ENCODE measurements at places on chromosomes 1 and 21.

DNA sequence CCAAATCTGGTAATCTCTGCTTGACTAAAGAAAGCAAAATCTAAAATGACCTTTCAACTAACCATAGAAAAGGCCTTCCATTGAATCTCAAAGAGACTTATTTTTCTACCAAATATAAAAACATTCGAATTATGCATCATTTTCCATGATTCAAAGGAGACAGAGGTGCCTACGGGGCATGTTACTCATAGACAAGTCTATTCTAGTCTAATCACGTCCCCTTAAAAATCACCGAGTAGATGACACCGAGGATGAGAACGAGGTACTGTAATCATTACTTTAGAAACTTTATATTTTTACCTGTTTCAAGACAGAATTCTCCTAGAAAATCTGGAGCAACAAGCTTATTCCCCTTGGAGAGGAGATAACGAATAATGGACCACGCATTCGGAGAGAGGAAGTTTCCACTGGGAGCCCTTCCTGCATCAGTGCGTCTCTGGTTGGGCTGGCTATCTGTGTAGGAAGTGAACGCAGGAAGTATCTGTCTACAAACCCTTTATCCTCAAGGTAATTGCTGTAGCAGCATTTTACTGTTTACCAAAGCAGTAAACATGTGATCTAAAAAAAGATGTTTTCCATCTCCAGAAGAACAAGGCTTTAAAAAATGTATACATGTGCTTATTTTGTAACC lies 9.5 kb downstream of the ERG start:
- no peak for DNase-seq

DNA sequence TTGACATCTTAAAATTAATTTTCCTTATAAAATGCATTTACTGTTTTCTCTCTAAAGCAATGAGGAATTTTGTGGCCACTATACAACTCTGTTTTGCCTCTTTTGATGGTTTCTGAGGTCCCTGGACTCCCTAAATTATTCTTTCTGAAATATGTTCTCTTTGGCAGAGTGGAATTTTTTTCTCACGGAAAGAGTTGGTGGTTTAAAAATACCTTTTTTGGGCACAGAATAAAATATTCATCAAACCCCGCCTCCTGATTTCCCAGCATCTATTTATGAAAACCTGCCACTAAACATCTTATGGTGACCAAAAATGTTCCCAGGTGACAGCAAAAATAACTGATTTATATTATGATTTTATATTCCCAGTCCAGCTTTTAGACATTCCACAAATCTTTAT lies 165.3 kb upstream of the SYT6 start:
- DNase-seq = no peak

GRCh38 chr1:245168086-245168485 lies 13.3 kb downstream of the KIF26B start:
- DNase-seq = no peak

- DNase-seq = no peak
These were observed 25.7 kb upstream of the SLC19A2 start for GRCh38 chr1:169511316-169512005.

DNA sequence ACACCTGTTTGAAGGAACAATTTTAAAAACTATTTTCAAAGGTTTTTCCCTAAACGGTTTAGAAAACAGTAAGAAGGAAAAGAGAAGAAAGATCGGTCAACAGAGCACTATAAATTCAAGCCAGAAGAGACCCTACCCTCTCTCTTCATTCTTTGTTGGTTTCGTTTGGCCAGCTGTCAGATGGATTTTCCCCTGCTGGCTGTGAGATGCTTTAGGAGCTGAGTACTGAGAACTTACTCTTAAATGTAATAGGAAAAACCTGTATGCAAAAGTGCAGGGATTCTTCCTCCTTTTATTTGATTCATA lies 1.3 kb upstream of the TXNIP start:
- no peak for DNase-seq

GRCh38 chr1:50667710-50668356 lies 244.6 kb upstream of the DMRTA2 start:
- no peak for DNase-seq

- DNase-seq = no peak
These were observed 19.4 kb upstream of the TMEM222 start for GRCh38 chr1:27302612-27303011.

- DNase-seq = no peak
These were observed 69.3 kb upstream of the BCAR3 start for GRCh38 chr1:93750955-93751354.

- no peak for DNase-seq
These were observed 25.9 kb downstream of the GREM2 start for GRCh38 chr1:240586006-240586405.

DNA sequence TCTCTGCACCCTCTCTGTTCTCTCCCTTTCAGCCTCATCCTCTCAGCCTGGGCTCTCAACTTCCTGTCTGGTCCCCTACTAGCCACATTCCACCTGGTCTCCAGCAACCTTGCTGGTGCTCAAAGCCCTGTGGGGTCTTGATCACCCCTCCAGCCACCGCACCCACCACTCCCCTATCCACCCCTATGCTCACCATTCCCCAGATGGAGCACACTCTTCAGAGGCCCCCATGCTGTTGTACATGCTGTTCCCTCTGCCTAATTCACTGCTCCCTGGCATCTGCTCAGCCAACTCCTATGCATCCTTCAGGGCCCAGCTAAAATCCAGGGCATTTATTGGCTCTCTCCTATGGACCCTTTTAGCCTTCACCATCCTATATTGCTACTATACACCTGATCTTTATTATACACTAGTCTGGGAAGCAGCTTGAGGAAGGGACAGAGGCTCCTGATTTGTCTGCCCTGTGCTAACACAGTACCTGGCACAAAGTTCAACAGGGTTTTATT lies 81.0 kb downstream of the GLIS1 start:
- DNase-seq = no peak

- peak; percentile 92 for DNase-seq
These were observed 774 bp upstream of the DYRK1A start for GRCh38 chr21:37365517-37366481.

- DNase-seq = no peak
These were observed 23.6 kb upstream of the TMEM51 start for GRCh38 chr1:15129944-15130343.

DNA sequence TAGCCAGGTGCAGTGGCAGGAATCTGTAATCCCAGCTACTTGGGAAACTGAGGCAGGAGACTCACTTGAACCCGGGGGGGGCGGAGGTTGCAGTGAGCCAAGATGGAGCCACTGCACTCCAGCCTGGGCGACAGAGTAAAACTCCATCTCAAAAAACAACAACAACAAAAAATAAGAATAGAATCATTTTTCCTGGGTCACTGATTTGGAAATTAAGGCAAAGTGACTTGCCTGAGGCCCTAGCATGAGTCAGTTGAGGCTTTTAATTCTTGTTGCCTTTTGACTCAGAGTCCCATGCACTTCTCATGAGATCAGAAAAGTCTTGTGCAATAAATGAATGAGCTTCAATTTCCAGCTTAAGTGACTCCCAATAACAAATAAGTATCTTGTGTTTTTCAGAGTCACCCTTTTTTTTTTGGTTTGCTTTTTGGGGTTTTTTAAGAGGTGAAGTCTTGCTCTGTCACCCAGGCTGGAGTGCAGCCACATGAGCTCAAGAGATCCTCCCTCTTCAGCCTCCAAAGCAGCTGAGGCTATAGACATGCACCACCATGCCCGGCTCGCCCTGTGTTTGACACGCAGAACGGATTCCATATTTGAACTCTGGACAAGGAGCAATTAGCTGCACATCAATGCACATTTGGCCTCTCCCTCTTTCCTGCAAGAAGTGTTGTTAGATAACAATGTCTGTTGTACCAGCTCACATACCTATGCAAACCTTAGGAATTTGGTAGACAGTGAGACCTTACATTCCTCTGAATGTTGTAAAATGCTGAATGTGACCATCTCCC lies 3.4 kb upstream of the PLEKHM2 start:
- DNase-seq = no peak

DNA sequence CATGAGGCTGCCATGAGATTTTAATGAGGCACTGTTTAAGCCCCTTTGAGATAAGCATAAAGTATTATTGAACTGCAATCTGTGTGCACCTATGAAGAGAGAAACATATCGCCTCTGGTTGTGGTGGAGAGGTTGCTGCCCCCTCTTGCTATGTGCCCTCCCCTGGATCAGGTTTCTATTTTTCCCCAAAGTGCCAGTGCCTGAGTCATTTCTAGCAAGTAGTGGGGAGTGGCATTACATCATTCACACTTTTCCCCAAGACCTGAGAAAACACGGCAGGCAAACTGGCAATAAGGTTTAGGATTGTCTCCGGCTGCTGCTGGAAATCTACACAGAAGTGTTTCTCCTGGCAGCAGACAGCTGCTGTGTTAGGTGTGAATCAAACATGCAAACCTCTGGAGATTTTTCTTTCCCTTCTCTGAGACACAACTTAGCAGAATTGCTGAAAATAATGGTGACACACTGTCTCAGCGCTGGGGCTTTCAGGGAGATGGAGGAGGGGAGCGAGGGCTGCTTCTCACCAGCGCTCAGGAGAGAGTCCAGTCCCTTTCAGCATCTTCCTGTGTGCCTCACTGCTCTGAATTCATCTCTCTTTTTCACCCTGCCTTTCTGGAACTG lies 13.7 kb upstream of the RGS16 start:
- no peak for DNase-seq

- DNase-seq = no peak
These were observed 56.0 kb upstream of the LAMC2 start for GRCh38 chr1:183129921-183130690.

DNA sequence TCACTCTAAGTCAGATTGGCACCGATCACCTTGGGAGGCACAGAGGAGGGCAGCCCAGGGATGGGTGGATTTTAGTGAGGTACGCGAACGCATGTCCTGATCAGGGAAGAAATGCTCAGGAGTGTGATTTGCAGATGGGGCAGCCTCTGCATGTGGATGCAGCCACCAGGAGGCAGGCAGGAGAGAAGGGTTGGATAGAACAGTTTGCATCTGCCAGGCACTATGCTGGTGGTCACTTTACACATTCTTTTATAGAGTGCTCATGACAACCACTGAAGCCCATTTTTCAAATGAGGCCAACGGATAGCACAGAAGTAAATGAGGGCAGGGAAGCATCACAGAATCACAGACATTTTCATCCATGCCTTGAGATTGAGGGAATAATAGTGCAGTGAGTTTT lies 5.7 kb downstream of the LAMB3 start:
- DNase-seq = no peak

DNA sequence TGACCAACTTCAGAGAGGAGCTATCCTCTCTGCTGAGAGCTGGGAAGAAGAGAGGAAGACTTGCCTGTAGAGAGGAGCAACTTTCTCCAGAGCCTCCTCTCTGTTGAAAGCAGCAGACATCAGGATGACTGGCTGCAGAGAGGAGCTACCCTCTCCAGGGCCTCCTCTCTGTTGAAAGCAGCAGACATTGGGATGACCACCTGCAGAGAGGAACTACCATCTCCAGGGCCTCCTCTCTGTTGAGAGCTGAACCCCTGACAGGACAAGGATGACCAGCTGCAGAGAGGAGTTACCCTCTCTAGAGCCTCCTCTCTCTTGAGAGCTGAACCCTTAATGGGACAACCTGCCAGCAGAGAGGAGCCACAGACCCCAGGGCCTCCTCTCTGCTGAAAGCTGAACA lies 83.0 kb upstream of the GJB5 start:
- DNase-seq = no peak

- DNase-seq = no peak
These were observed 1535.2 kb downstream of the PLA2G4A start for GRCh38 chr1:188363943-188364342.

DNA sequence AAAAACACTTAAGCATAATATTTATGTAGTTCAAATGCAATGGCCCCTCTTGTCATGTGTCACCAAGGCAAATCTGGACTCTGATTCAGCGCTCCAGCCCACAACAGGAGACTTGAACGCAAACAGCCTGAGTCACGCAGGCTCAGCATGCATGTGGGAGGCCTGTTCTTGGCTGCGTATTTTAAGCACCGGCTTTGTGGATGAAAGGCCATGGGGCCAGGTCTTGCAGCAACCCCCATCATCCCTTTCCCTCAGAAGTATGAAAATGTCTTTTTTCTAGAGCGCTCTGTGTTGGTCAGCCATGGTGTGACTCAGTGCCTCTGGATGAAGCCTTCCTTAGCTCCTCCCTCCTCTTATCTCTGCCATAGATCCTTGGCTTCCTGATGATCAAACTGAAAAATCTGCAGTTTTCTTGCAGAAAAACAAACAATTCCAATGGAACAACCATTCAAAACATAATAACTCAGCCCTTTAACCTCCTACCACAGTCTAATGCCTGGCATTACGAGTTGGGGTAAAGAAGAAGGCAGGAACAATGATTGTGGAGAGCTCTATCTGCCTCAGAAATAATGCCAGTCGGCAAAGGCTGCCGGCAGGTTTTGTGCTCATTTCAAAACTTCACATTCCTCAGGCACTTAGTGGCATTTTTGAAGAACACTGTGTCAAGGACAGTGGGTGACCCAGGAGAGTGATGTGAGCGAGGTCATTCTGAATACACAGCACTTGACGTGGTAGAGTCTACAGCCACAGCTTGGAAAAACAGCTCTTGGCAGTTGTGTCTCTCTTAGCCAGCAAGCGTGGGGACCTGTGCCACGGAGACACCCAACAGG lies 167.5 kb downstream of the CLIC6 start:
- DNase-seq = no peak

DNA sequence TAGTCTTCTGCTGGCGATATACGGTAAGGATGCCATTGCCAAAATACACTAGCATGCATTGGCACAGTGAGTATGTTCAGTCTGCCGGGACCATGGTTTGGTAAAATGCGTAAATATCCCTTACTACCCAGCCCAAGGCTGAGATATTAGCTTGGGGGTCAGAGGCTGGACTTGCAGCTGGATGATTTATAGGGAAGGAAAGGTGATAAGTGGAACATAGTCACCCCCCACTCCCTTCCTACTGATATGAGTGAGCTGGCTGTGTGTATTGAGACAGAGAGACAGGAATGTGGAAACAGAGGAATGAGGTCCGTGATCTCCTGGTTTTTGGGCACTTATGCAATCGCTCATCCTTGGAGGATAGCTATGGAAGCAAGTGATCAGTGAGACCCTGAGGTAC lies 642.8 kb downstream of the KCNT2 start:
- no peak for DNase-seq
